ENCODE measurements at places on chromosomes 2 and 18. TPM values are rescaled to one million over a fixed set of nuclear protein-coding genes. Genes with fewer than 3 reads are reported as not detected.
A peak's percentile ranks its signal among the peaks of the same experiment; 100 is the strongest.

DNA sequence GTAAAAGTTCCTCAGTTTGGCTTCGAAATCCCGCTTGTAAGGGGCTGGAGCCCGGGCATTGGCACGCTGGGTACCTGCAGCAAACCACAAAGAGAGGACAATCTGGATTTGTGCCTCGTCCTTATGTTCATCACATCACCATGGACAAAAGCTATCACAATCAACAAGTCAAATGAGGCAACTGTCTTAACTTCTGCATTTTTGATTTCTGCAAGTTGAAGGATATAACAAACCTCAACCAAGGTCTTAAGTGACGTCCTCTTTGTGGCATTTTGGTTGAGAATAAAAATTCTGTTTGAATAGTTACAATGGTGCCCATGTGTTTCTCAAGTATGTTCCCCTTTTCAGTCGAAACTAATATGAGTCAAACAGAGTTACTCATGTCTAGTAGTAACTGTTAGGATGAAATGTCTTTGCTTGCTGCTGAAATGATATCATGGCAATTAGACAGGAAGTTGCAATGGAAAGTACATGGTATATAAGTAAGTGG, 70.8 kb upstream of the STK17B start:
- DNase-seq = peak; percentile 79

- no peak for DNase-seq
Observed at GRCh38 chr2:98713332-98714015, 17.5 kb downstream of the MGAT4A start.

DNA sequence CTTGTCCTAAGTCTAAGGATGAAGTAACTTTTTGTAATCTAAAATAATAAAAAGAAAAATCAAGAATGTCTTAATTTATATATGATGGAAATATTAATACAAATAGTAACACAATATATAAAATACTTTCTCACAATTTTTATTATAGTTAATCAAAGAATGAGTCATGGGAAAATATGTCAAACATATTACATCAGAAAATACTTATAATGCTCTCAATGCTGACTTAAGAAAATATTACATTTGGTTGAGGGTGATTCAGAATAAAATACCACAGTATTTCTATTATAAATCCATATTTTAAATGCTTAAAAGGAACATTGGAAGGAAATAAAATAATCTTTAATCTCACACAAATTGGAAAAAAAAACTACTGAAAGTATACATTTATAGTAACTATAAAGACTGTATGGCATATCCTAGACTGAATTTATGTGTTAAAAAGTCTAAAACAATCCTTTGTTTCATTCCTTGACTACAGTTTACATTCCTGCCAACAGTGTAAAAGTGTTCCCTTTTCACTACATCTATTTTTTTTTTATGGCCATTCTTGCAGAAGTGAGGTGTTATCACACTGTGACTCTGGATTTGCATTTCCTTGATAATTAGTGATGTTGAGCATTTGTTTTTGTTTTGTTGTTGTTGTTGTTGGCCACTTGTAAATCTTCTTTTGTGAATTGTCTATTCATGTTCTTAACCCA, 1573.5 kb upstream of the ACVR2A start:
- DNase-seq = no peak

- peak; percentile 44 for DNase-seq
Observed at GRCh38 chr2:529424-529823, 147.8 kb downstream of the TMEM18 start.

Gene UGP2
- 151 TPM for total RNA-seq

DNA sequence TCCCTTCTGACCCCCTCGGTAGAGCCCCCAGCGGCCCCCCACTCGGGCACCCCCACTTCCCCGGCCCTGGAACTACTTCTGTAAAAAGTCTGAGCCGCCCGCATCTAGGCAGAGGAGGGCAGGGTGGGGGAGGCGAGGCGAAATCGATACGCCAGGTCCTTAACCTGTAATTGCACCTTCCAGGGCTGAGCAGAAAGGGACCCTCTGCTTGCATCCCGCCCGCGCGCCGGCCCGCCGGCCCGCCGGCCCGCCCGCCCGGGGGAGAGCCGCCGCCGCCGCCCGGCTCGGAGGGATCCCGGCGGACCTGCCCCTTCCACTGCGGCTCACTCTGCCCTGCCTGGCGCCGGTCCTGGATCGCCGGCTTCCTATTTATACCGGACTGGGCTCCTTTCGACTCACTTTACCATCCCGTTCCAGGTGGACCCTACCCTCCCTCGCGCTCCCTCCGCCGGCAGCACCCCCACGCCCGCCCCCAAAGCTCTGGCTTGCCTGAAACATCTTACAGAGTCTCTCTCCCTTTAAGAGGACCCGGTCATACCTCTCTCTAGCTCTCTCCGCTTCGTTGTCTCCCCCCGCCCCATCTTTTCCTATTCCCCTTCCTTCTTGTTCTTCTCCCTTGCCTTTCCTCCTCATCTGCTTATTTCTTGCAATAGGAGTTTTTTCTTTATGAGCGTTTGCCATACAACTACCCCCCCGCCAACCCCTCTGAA, 797 bp downstream of the KLHL14 start:
- peak; percentile 4 for DNase-seq

DNA sequence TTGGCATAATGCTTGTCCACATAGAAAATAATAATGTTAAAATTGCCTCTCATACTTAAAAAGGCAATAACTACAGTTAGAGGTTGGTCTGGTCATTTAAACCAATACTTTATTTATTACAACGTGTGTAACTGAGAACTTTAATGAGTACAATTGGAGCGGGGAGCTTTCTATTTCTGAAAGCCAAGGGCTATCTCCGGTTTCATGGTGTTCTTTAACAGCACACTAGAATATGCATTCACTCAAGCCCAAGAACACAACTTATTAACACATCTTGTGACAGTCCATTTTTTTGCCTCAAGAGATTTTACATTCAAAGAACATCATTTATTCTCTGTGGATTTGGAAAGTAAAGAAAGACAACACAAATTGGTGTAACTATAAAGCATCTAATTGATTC, 131.8 kb downstream of the KCNH7 start:
- no peak for DNase-seq

Gene PIK3C3
- total RNA-seq = 56.4 TPM

Gene LYPD6B
- total RNA-seq = 3.9 TPM

GRCh38 chr2:236517251-236518031, 52.2 kb upstream of the ACKR3 start:
- DNase-seq = no peak

- no peak for DNase-seq
Observed at GRCh38 chr2:214607051-214607450, 196.2 kb downstream of the VWC2L start.

Gene PECR
- total RNA-seq = 8.2 TPM

DNA sequence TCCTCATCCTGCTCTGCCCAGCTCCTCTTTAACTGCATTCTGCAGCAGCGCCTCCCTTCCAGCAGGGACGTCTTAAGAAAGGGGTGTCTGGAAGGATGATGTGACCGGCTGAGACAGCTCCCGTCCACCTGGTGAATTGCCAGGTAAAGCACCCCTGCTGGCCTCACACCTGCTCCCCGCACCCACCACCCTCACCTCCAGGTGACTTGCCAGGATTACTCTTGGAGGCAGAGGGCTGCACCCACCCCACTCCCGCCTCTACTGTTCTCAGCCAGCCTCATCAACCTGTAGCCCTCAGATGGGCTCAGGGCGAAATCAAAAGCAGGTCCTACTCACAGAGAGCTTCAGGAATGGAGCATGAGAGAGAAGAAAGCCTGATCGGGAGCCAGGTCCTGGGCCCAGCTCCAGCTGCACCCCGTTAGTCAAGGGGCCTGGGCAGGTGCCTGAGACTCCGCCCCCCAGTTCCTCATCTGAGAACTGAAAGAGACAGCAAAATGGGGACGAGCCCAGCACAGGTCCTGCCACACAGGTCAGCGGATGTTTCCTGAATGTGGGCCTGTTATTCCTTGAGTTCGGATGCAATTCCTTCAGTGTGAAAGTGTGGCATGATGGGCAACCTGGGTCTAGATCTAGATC, 5.6 kb downstream of the ADRA2B start:
- DNase-seq = no peak

DNA sequence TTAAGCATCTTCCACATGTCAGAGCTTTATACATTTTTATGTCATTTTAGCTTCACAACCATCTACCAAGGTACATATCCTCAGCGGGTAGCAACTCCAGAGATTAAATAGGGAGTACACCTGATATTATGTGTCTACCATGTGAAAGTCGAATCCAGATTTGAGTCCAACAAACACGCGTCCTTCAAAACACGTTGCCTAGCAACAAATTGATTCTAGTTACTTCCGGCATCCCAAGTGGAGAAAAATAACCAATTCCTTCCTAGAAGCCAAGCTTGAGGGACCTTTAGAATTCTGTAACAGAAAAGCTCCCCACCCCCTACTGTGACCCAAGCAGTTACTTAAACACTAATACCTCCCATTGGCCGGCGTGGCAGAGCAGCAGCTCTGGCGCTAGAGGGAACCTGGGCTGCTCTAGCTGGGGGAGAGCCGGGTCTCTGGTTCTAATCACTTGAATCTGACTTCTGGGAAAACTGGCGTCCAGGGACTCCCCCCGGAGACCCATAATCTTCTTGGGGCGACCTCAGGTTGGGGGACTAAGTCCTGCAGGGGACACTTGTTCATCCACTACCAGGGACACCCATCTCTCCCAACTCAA, at the start of gene ERICH2:
Gene ERICH2, plus strand, starts transcription at position 371 of the 598 bp plus-strand sequence. CDS start 304 bp downstream, outside the sequence.
- peak; percentile 76 for DNase-seq

Gene SAG
- total RNA-seq = not detected

DNA sequence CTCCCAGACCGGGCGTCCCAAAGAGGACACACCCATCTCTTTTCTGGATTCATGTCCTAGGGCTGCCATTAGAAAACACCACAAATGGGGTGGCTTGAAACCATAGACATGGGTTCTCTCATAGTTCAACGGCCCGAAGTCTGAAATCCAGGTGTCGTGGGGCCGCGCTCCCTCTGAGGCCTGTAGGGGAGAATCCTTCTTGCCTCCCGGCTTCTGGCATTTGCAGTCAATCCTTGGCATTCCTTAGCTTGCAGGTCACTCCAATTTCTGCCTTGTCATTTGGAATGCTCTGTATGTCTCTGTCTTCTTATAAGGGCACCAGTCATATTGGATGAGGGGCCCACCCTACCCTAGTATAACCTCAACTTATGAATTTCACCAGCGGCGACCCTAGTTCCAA, 65.1 kb downstream of the CYB5A start:
- DNase-seq = no peak

- DNase-seq = peak; percentile 47
Observed at GRCh38 chr18:59661891-59662701, 35.1 kb downstream of the CCBE1 start.

DNA sequence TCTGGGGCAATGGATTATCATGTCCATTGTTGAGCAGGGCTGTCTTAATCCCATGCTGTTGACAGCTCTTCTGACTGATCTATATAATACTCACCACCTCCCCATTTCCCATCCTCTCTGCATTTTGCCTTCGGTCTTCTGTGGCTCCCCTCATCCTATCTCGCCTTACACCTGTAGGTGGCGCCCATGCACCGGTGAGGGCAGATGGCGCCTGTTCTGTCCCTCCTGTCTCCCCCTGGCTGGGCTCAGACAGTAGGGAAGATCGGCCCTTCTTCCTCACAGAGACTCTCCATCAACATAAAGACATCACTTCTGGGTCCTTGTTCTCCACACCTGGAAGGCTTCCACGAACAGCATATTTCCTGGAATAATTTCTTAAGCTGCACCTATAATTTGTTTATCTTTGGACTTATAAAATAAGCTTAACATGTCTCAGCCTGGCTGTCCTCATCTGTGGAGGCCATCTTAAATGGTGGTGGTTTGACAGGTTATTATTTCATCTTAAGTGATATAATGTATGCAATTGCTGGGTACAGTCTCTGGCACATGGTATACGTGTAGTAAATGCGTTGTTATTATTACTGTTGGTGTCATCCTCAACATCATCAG, 10.9 kb upstream of the CDH20 start:
- DNase-seq = peak; percentile 77

Gene DYNC1I2
- total RNA-seq = 91.7 TPM

Gene ASB18
- total RNA-seq = not detected

GRCh38 chr2:24365826-24366225, 5.5 kb upstream of the ITSN2 start:
- DNase-seq = no peak

GRCh38 chr2:211903961-211904360, 634.6 kb downstream of the ERBB4 start:
- no peak for DNase-seq

DNA sequence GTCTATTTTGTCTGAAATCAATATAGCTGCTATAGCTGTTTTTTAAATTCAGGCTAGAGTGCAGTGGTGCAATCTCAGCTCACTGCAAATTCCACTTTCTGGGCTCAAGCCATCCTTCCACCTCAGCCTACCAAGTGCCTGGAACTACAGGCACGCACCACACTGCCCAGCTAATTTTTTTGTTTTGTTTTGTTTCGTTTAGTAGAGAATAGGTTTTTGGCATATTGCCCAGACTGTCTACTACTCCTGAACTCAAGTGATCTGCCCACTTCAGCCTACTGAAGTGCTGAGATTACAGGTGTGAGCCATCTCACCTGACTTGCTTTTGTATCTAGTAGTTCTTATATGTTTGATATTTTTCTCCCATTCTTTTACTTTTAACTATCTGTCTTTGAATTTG, 259.7 kb downstream of the CDH19 start:
- no peak for DNase-seq

Gene PTRHD1
- 13.3 TPM for total RNA-seq

- DNase-seq = no peak
Observed at GRCh38 chr2:69916106-69916505, 1.2 kb downstream of the MXD1 start.

DNA sequence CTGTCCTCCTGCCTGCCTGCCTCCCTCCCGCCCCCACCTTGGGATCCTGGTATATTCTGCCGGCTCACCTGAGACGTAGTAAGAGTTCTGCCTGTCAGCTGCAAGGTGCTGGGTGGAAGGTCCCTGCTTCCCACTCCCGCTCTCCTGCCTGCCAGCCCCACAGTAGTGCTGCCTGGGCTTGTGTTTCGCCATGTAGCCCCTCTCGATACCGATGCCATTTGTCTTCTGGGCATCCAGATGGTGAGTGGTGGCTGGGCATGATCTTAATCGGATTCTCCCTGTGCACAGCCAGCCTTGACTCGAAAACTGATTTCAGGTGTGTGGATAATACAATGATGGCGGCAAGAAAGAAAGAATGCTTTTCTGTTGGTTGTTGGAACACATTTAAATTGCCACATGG, 184.9 kb downstream of the AGAP1 start:
- no peak for DNase-seq

DNA sequence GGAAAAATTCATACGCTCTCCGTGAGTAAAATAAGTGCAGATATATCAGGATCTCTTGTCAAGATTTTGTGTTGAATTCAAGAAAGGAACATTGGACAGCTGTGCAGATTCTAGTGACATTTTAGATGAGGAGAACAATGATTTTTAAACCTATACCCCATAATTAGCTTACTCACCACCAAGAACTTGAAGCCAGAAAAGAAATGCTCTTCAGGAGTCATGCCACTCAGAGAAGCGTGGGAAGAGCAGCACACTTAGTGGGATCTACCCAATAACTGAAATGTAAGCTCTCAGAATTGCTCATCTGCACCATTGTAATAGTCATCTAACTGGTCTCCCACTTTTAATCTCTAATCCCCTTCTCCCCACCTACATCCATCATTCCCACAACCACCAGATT, 9.2 kb upstream of the ERMN start:
- DNase-seq = no peak

Gene UGT1A6
- not detected for total RNA-seq

Gene CHRNG
- not detected for total RNA-seq

GRCh38 chr18:74342416-74343043, 26.9 kb downstream of the C18orf63 start:
- peak; percentile 73 for DNase-seq

GRCh38 chr2:202290970-202291369, 25.4 kb downstream of the NOP58 start:
- peak; percentile 10 for DNase-seq

GRCh38 chr18:38646296-38646695, 1080.7 kb upstream of the CELF4 start:
- DNase-seq = no peak
